Activated CD4-positive, alpha-beta memory T cell treated with anti-CD3 and anti-CD28 coated beads, Interleukin-2, amount 10 ng/mL, durations not matched to agents 7 days and 5 days (primary cell): ENCODE measurements at places on chromosomes 12 and 14.
A peak's percentile ranks its signal among the peaks of the same experiment; 100 is the strongest.

- peak; percentile 46 for DNase-seq
Measured at GRCh38 chr14:65281991-65282895, 130.3 kb upstream of the FUT8 start.

DNA sequence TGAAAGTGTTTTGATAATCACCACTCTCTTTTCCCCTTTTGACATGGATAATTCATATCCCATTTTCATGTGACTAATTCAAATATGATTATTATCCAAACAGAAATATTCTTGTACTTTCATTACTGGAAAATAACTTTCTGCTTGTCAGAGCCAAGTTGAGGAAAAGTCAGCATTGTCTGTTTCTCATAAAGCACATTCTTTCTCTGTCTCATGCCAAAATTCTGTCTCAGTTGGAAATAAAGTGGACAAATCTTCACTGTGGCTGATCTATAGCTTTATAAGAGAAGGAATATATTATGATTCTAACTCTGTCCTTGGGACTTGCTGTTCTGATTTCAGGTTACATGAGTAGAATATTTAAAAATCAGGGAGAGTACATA lies 22.7 kb upstream of the PRICKLE1 start:
- no peak for DNase-seq

- no peak for DNase-seq
Measured at GRCh38 chr14:76941544-76941943, 87.0 kb downstream of the IRF2BPL start.

GRCh38 chr12:123934016-123934620 lies 38.5 kb downstream of the CCDC92 start:
- DNase-seq, result no peak

GRCh38 chr14:92959189-92959531 lies 36.2 kb downstream of the CHGA start:
- no peak for DNase-seq

GRCh38 chr14:82796086-82796485 lies 1262.4 kb upstream of the SEL1L start:
- DNase-seq, result no peak

- DNase-seq, result no peak
Measured at GRCh38 chr12:83801972-83802371, 1110.6 kb downstream of the SLC6A15 start.

GRCh38 chr12:26434299-26435068 lies 239.1 kb downstream of the SSPN start:
- DNase-seq, result no peak

DNA sequence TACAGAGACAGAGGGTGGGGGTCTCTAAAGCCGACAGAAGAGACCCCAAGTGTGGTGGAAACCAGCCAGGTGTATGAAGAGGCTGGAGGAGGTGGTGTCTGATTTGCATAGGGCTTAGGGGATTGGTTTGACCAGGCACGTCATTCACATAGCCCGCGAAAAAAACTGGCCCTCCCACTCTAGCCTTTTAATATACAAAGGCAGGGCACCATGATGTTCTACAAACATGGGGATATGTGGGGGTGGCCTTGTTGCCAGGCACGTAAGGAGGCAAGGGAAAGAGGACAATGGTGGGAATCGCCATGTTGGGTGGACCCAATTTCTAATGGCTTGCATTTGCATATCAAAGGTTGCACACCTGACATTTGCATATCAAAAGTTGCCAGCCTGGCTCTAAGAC lies 13.2 kb downstream of the LALBA start:
- no peak for DNase-seq

DNA sequence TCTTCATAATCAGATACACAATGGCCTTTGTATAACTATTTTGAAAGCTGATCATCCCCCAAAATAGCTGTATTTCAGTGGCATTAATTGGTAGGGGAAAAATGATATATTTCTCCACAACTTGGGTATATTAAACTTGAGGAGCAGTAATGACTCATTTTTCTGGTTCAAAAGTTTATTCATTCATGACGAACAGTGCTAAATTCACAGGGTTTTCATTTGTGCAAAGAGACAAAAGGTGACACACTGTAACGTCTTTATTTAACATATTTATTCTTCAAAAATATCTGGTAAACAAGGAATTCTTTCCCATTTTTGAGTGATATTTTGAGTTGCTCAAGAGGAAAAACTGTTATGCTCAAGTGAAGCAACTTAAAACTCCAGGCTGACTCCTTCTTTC lies 415.5 kb upstream of the SOX5 start:
- DNase-seq, result no peak

DNA sequence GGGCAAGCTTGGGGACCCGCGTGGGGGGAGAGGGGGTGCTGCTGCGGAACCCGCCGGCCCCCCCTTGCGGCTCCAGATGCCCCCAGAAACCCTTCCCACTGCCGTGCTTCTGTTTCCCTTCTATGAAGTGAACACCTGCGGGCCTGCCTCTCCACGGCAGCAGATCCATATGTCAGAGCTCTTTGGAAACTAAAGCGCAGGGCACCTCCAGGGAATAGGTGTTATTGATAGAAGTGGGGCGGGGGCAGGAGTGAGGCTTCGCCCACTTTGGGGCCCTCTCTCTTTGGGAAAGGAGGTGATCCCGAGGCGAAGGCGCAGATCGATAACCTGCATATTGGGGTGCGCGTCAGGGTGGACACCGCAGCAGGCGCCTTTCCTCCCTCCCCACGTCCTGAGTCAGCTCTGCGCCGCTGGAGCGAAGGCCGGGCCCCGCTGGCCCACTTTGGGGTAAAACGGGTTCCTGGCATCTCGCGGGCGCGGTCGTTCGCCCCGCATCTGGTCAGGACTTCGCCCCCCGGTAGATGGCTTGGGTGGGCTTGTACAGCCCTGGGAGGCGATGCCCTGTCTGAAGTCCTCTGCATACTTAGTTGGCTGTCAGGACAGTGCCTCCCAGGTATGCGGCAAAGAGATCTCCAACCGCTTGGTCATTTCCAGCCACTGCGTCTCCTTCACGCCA lies 524 bp downstream of the KMT5A start:
- peak; percentile 43 for DNase-seq

DNA sequence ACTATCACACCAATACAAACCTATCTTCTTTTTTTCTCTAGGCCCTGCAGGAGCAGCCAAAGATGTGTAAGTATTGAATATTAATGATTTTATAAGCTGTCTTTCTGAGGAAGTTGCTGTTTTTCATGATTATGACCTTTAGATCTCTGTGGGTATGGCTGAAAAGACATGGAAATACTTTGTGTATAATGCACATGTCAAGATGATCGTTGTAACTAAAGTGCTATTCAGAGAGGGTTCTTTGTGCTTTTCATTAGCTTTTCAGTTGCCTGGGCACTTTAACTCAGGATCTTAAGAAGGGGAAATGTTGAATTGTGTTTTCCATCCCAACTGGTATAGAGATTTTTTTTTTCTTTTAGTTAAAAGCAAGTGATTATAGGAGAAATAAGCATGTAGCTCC lies 18.1 kb downstream of the C12orf75 start:
- DNase-seq, result no peak

DNA sequence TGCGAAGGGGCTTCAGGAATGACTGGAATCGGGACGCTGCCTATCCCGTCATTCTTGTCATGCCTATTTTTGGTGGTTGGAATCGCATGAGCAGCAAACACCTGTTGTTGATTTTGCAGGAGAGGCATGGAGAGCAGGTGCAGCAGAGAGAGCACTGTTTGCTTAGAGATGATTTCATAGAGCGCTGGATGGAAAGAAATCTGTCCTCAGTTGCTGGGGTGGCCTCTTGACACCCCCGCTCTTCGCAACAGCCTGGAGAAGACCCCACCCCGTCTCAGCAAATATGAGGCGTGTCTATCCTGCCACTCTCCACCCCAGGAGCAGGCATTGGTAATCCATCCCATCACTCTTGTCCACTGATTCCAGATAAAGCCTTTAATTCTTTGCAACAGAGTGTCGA lies 19.3 kb upstream of the NCOR2 start:
- DNase-seq, result no peak

GRCh38 chr12:111590552-111590951 lies 8.6 kb downstream of the ATXN2 start:
- no peak for DNase-seq

DNA sequence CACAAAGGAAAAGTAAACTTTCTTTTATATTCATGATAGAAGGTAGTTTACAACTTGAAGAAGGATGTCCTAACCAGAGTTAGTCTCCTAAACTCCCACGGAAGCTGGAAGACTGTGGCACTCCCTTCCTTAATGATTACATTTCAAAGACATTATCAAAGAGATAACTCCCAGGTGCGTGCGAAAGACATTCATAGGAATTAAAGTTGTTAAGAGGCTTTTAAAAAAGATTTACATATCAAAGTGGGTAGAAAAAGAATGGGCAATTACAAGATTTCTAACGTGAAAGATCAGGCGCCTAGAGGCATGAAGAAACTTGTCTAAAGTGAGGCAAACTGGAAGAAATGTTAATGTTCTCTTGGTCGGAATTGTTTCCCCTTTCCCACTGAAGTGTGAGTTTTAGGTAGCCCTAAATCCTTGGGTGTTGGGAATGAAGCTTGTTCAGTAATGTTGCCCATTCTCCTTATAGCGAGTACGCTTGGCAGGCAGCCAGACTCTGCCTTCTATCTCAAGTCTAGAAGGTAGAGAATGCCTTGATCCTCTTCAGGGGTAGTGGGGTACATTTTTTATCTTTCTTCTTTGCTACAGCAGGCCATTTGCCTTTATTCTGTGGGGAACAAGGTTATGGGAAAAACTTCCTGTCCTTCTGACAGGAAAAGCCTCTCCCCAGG lies 642.0 kb downstream of the SLC6A15 start:
- no peak for DNase-seq

DNA sequence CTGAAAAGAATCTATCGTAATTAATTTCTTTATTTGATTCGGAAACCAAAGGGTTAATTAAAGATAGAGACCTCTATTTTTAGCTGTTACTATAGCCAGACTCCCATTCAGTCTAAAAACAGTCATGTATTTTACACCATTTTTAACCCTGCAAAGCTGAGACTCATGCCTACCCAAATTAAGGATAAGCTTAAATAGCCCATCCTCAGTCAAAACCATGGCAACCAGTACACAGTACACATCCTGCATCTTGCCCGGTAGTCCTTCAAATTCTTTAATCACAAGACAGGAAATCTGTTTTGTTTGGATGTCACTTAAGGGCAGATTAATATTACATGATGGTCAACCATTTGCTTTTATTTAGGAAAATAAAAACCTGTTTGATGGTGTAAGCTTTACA lies 25.5 kb upstream of the KCNK10 start:
- DNase-seq, result no peak

GRCh38 chr14:80468331-80469122 lies 257.2 kb upstream of the DIO2 start:
- DNase-seq, result no peak

DNA sequence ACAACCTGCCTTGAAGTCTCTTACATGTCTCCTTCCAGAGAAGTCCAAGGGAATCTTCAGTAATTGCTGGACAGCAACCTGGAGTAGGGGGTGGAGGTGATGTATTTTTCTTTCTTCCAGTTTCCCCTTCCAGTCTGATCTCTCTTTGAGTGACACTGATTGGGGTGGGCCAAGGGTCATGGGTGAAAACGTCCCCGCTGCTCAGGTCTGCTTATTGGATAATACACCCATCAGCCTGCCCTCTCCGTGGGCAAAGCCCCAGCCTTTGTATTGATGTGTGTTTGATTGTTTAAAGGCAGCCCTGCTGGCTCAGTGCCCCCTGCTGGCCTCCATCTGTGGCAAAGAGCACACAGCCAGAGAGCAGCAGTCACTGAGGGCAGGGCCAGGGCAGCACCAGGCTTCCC lies 35.7 kb upstream of the ATP2A2 start:
- peak; percentile 62 for DNase-seq

- no peak for DNase-seq
Measured at GRCh38 chr12:104966677-104967076, 8.6 kb upstream of the SLC41A2 start.
